ENCODE measurements at places on chromosomes 3 and 15.

DNA sequence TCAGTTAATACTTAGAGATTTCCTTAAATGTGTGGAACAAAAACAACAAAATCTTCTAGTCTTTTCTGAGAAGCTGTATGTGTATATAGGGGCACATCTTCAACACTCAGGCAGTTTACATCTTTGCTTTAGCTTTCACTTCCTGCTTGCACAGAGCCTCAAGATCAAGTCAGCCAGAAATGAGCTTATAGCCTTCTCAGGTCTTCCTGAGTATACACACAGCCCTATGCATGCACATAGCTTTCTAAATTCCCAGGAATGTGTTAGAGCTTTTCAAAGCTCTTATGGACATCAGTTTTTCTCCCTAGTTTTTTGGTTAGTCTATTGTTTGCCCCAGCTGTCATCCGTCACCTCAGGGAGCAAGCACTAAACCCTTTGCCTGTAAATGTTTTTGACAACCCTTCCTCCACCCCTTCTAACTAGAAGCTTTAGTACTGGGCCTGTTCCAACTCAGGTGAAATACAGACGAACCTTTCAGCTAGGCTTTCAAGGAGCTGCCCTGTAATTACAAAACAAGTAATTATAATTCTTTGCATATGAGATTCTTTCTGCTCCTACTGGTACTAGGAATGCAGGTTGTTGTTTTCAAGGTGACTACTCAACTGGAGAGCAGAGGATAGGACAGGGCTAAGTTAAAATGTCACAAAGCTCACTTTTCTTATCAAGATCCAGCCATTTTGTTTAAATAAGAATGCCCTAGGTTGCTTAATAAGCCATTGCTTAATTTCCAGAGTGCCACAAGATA, 22.6 kb upstream of the MTMR10 start:
- DNase-seq, result no peak

- no peak for DNase-seq
Observed at GRCh38 chr15:48984811-48985352, 21.2 kb upstream of the SHC4 start.

GRCh38 chr3:194691481-194692283, 6.0 kb downstream of the FAM43A start:
- no peak for DNase-seq

GRCh38 chr3:170697908-170698307, 112.0 kb upstream of the SLC7A14 start:
- DNase-seq, result no peak

- DNase-seq, result no peak
Observed at GRCh38 chr3:58358092-58358491, 25.4 kb downstream of the PXK start.

DNA sequence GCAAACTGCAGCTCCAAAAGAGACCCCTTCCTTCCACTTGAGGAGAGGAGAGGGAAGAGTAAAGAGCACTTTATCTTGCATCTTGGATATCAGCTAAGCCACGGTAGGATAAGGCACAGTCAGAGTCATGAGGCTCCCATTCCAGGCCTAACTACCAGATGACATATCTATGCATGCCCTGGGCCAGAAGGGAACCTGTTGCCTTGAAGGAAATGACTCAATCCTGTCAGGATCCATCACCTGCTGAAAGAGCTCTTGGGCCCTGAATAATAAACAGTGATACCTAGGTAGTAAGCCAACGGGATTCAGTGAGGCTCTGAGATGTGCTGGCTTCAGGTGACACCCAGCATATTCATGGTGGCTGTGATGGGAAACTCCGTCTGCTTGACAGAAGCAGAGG, 118.5 kb upstream of the EPHA3 start:
- DNase-seq, result no peak

Measured in NCI-H1048 (cell line).